ENCODE measurements at places on chromosomes 5 and 9.

DNA sequence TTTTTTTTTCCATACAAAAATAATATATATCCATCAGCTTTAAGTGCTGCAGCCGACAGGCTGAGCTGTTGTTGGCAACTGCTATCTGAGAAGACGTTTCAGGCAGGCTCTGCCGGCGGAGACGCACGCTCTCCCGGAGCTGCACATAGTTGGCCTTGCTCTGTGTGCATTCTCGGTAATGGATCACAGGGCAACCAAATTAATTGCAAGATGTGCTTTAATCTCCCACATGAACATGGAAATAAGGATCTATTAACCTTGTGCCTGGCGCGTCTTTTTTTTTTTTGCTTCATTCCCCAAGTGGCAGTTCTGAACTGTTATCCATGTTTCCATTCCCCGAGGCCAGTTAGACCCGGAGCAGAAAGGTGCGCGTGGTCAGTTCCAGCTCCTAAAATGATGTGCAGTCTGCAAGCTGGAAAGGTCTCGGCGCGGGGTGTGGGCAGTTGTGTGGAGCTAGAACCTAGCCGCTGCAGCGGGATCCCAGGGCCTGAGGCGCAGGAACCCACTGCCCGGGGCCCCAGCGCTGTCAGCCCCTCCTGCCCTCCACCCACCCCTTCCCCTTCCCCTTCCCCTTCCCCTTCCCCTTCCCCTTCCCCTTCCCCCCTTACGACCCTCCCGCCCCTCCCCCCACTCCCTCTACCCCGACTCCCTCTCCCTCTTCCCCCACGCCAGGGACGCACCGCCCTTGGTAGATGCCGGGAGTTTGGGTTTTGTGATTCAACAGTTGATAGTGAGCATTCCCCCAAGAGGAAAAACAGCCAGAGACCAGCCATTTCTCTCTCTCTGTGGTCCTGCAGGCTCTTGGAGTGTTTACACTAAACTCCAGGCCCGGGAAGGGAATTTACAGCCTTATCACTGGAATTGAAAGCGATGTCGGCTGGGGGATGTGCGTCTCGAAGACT is 137.8 kb downstream of the CEP120 start:
- no peak for DNase-seq

DNA sequence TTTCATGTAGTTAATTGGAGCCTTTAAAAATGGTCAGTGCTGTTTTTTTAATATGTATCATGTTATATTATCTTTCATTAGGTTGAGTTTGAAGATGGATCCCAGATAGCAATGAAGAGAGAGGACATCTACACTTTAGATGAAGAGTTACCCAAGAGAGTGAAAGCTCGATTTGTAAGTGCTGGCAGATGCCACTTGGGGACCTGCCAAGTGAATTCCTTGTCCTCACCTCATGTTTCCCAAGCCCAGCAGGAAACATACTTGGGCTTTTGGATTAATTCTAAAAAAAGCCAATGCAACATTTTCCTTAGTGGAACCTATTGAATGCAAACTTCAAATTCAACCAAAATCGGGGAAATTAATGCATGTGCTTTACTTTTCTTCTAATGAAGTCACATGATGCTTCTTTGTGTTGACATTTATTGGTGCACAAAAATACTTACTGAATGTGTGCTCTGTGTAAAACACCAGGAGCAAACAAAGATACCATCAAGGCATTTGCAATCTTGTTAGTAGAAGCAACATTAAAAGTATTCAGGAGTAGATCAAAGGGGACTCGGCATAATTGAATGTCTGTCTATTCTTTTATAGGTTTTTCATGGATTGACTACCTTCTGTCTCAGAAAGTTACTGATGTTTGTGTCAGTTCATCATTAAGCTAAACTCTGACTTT is 412.1 kb downstream of the KDM4C start:
- DNase-seq: no peak

- no peak for DNase-seq
These were observed 422.7 kb downstream of the TLE1 start for GRCh38 chr9:81266674-81267073.

DNA sequence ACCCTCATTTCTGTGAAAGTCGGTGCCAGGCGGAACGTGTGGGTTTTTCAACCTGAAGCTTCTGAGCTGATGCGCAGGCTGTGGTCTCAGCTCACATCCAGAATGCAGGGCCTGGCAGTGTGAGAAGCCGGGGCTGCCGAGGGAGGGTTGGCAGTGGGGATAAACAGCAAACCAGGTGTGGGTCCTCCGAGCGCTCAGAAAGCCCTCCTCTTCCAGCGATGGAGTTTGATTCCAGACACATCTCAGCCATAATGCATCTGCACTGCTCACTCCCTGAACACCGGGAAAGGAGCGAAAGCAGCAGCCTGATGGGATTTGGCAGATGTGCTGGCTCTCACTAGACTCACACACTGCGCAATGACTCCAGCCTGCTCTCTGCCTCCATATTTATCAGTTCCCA is 280.1 kb downstream of the HSPA4 start:
- no peak for DNase-seq

- DNase-seq: no peak
These were observed 5.1 kb downstream of the RPL12 start for GRCh38 chr9:127445851-127446712.

GRCh38 chr5:134383980-134384697 is 12.8 kb downstream of the UBE2B start:
- DNase-seq: no peak

Measured in activated CD4-positive, alpha-beta T cell treated with anti-CD3 and anti-CD28 coated beads, Interleukin-2, amount 50 U/mL, for 16 hours (primary cell).